ENCODE measurements at places on chromosomes 2 and 18. TPM values are rescaled to one million over a fixed set of nuclear protein-coding genes. Genes with fewer than 3 reads are reported as not detected.

GRCh38 chr2:235008584-235009044 is 56.8 kb downstream of the SH3BP4 start:
- H3K36me3 ChIP-seq = no peaks in the 10 kb centered on the region
- no peak for DNase-seq
- H3K4me3 ChIP-seq = no peak overlapping the region
- H3K4me1 ChIP-seq = no peaks in the 10 kb centered on the region

- no peaks in the 10 kb centered on the region for H3K27me3 ChIP-seq
- no peak overlapping the region for H3K4me3 ChIP-seq
- H3K36me3 ChIP-seq = no peaks in the 10 kb centered on the region
- DNase-seq = no peak
- H3K27ac ChIP-seq = no peak overlapping the region
- no peaks in the 10 kb centered on the region for H3K4me1 ChIP-seq
These were observed 742.7 kb upstream of the ACVR2A start for GRCh38 chr2:147101941-147102790.

DNA sequence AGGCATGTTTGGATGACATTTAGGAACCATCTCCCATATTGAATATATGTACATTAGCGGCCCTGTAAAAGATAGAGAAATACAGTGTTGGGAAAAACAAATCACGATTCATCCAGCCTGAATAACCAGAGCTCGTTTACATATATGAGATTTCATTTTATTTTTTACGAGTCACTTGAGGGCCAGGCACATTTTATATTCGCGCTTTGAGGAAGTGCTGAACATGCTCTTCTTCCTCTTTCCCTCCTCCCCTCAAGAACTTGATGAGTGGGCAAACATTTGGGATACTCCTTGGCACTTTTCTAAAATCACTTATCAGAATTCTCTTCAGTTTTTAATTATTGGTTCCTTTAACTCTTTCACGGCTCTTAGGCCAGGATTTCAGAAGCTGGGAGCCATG is 268.0 kb upstream of the TANK start:
- no peak overlapping the region for H3K4me3 ChIP-seq
- no peak overlapping the region for H3K27ac ChIP-seq
- no peaks in the 10 kb centered on the region for H3K36me3 ChIP-seq
- no peaks in the 10 kb centered on the region for H3K4me1 ChIP-seq
- DNase-seq = no peak

- no peak overlapping the region for H3K4me3 ChIP-seq
- no peaks in the 10 kb centered on the region for H3K4me1 ChIP-seq
- DNase-seq = no peak
- H3K27me3 ChIP-seq = no peaks in the 10 kb centered on the region
- H3K36me3 ChIP-seq = peaks cover 2% of the 10 kb centered on the region
These were observed 89.7 kb downstream of the USP40 start for GRCh38 chr2:233476651-233477547.

DNA sequence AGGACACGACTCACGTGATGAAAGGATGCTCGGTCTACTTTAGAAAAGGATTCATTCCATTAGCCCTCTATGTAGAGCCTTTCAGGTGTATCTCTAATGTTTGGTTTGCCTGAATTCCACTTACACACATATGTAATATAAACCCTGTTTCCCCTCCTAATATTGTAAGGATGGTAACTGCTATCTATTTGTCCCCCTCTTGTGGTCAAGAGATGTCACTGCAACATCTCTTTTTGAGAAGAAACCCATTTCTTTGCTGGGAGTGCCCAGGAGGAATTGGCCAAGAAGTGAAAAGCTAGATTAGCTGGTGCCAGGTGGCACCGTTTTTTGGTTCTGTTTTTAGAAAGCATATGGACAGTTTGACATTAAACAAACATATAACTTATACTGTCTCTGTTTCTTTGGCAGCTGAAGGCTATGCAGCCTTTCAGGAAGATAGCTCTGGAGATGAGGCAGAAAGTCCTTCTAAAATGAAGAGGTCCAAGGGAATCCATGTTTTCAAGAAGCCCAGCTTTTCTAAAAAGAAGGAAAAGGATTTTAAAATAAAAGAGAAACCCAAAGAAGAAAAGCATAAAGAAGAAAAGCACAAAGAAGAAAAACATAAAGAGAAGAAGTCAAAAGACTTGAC is 41.2 kb downstream of the RALBP1 start:
- no peaks in the 10 kb centered on the region for H3K27me3 ChIP-seq
- no peak overlapping the region for H3K4me3 ChIP-seq
- peak; percentile 17 for DNase-seq
- no peaks in the 10 kb centered on the region for H3K4me1 ChIP-seq
- peaks cover 11% of the 10 kb centered on the region for H3K36me3 ChIP-seq
- no peak overlapping the region for H3K27ac ChIP-seq

DNA sequence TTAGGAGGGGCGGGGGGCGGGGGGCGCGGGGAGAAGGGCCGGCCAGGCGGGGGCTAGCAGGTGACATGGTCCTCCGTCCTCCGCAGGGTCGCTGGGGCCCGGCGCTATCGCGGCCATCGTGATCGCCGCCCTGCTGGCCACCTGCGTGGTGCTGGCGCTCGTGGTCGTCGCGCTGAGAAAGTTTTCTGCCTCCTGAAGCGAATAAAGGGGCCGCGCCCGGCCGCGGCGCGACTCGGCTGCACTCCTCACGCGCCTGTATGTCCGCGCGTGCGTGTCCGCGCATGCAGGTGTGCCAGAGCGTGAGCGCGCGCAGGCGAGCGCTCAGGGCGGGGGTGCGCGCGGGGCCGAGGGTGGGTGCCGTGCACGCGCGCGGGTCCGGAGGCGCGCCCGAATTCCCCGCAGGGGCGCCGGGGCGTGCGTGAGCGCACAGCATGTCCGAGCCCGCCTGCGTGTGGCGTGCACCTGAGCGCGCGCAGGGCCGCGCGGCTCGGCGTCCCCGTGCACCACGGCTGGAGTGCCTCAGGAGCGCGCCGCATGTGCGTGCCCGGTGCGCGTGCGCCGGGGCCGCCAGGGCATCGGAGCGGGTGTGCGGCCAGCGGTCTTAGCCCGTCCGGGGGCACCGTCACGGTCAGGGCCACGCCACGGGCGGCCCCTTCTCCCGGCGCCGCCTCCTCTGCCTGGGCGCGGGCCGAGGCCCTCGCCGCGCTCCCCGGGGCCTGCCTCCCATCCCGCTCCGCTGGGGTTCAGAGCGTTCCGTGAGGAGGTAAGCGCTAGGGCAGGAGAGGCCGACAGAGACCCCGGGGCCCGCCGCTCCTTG is 6.3 kb downstream of the SNORC start:
- no peak for DNase-seq
- H3K4me1 ChIP-seq = no peaks in the 10 kb centered on the region
- H3K4me3 ChIP-seq = peak overlapping the region; percentile 36

DNA sequence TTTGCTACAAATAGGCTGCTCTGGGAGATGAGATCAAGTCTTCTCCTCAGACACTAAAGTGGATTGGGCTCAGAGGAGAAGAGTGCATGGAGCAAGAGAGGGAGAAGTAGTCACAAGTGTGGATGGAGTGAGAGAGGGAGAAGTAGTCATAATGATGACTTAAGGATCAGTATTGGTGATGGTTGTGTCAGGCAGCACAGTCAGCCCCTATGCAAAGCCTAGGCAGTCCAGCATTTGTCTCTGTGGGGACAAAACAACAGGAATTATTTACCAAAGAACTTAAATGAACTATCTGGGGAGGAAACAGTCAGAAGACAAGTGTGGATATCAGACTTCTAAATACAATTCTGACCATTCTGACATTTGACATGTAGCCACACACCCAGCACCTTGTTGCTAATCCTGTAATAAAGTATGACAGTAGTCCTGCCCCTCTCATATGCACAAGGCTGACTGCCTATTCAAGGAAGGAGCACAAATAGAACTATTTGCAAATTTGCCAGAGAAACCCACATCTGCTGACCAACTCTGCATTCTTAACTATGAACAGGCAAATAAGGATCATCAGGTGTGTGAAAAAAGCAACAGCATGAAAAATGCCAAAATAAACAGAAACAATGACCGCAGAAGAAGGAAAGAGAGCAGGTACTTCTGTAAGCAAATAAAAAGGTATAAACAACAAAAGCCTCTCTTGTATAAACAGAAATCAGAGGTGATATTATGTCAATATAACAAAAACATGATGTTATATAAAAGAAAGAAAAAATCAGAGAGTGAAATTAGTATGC is 1597.9 kb upstream of the ACVR2A start:
- H3K4me3 ChIP-seq = no peak overlapping the region
- no peaks in the 10 kb centered on the region for H3K27me3 ChIP-seq
- H3K27ac ChIP-seq = no peak overlapping the region

DNA sequence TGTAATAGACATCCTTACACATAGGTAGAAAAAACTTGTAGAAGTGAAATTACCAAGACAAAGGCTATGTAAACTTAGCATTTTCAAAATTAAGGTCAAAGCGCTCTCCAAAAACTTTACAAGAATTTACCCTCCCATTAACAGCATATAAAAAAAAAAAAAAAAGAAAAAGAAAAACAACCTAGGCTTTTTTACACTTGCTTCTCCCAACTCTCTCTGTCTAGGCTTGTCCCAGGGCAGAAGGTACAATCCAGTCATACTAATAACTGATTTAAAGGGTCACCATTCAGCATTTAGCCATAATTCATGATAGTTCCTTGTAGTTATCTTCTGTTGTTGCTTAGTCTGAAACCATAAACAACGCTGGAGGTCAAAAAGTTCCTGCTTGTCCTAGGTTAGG is 130.5 kb downstream of the BCL2 start:
- H3K27ac ChIP-seq = peak overlapping the region; percentile 18
- H3K4me3 ChIP-seq = no peak overlapping the region
- no peaks in the 10 kb centered on the region for H3K36me3 ChIP-seq
- no peak for DNase-seq
- no peaks in the 10 kb centered on the region for H3K27me3 ChIP-seq

GRCh38 chr18:848062-848861 is 36.2 kb upstream of the YES1 start:
- DNase-seq = no peak
- no peaks in the 10 kb centered on the region for H3K27me3 ChIP-seq
- H3K4me3 ChIP-seq = no peak overlapping the region
- H3K36me3 ChIP-seq = no peaks in the 10 kb centered on the region
- no peaks in the 10 kb centered on the region for H3K4me1 ChIP-seq

- H3K27me3 ChIP-seq = no peaks in the 10 kb centered on the region
- DNase-seq = no peak
- no peak overlapping the region for H3K27ac ChIP-seq
- no peaks in the 10 kb centered on the region for H3K4me1 ChIP-seq
These were observed 120.9 kb downstream of the MMADHC start for GRCh38 chr2:149466635-149467034.

DNA sequence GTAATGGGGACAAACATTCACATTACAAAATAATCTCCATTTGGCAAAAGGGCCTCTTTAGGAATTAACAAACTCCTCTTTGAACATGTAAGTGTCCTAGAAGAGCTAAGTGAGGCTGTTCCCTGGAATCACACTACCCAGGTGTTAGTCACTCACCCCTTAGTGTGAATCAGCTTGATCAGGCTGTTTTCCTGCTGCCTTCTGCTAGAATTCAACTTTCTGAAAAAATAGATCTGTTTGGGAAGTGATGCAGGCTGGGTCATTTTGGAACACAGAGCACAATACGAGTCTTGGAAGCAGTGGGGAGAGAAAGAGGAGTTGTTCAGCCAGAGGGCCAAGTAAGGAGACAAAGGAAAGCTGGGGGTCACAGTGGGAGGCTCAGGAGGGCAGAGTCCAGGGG is 40.0 kb downstream of the TTC32 start:
- H3K36me3 ChIP-seq = no peaks in the 10 kb centered on the region
- no peak overlapping the region for H3K4me3 ChIP-seq
- H3K4me1 ChIP-seq = peaks cover 9% of the 10 kb centered on the region
- no peaks in the 10 kb centered on the region for H3K27me3 ChIP-seq
- H3K27ac ChIP-seq = no peak overlapping the region

DNA sequence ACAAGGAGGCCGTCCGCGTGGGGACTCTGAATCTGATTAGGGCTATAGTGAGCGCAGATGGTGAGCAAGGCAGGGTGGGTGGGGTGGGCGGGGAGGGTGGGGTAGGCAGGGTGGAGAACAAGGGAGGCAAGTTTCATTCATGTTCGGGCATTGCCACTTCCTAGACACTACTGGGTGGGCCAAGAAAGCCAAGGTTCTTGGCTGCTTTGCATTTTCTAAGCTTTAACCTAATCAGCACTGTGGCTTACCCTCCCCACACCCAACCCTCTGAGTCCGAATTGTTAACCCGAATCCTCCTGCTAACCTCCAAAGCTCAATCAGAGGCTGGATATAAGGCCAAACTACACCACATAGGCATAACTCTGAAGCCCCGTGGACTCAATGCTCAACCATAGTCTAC is 18.1 kb downstream of the MROH2A start:
- no peak overlapping the region for H3K27ac ChIP-seq
- DNase-seq = no peak
- H3K27me3 ChIP-seq = no peaks in the 10 kb centered on the region
- H3K4me1 ChIP-seq = no peaks in the 10 kb centered on the region
- no peaks in the 10 kb centered on the region for H3K36me3 ChIP-seq
- no peak overlapping the region for H3K4me3 ChIP-seq

- H3K36me3 ChIP-seq = no peaks in the 10 kb centered on the region
- no peak overlapping the region for H3K27ac ChIP-seq
- H3K4me1 ChIP-seq = no peaks in the 10 kb centered on the region
- no peak for DNase-seq
- no peak overlapping the region for H3K4me3 ChIP-seq
These were observed 1676.4 kb upstream of the SLC39A10 start for GRCh38 chr2:193980599-193980998.

- peak overlapping the region; percentile 52 for H3K27ac ChIP-seq
- H3K4me1 ChIP-seq = peaks cover 39% of the 10 kb centered on the region
- no peaks in the 10 kb centered on the region for H3K27me3 ChIP-seq
- DNase-seq = no peak
- no peaks in the 10 kb centered on the region for H3K36me3 ChIP-seq
These were observed 864 bp downstream of the LBH start for GRCh38 chr2:30231996-30232800.

GRCh38 chr2:117944816-117945215 is 69.1 kb downstream of the CCDC93 start:
- H3K4me1 ChIP-seq = no peaks in the 10 kb centered on the region
- no peak overlapping the region for H3K4me3 ChIP-seq
- DNase-seq = no peak
- H3K27me3 ChIP-seq = no peaks in the 10 kb centered on the region
- H3K27ac ChIP-seq = no peak overlapping the region

- H3K27ac ChIP-seq = no peak overlapping the region
- H3K27me3 ChIP-seq = no peaks in the 10 kb centered on the region
- H3K36me3 ChIP-seq = no peaks in the 10 kb centered on the region
- H3K4me3 ChIP-seq = no peak overlapping the region
These were observed 585.0 kb upstream of the CHAC2 start for GRCh38 chr2:53182601-53183000.

The C1QL2 gene
- total RNA-seq = not detected

The COL4A3 gene
- 4.3 TPM for total RNA-seq

The RGPD3 gene
- 0.21 TPM for total RNA-seq

The GAREM2 gene
- 0.85 TPM for total RNA-seq

The CCDC178 gene
- total RNA-seq = not detected

The FABP1 gene
- not detected for total RNA-seq

The ALLC gene
- total RNA-seq = not detected

The LINC00305 gene
- total RNA-seq = not detected

The KCNG2 gene
- not detected for total RNA-seq

The CACNB4 gene
- total RNA-seq = 18.2 TPM

The EML6 gene
- 0.32 TPM for total RNA-seq

Measured in GM12878 (cell line).